ENCODE measurements at places on chromosomes 13 and 19.

- DNase-seq = no peak
Observed at GRCh38 chr19:15871570-15871969, 26.3 kb downstream of the CYP4F2 start.

DNA sequence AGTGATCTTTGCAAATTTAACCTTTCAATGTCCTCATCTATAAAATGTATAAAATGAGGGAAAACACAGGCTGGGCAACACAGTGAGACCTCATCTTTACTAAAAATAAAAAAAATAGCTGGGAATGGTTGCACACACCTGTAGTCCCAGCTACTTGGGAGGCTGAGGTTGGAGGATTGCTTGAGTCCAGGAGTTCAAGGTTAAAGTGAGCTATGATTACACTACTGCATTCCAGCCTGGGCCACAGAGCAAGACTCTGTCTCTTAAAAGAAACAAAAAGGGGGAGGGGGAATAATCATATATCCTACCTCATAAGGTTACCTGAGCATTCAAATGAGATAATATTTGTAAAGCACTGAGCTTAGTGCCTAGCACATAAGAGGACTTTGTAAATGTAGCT lies 5.8 kb downstream of the MTRF1 start:
- DNase-seq = no peak

DNA sequence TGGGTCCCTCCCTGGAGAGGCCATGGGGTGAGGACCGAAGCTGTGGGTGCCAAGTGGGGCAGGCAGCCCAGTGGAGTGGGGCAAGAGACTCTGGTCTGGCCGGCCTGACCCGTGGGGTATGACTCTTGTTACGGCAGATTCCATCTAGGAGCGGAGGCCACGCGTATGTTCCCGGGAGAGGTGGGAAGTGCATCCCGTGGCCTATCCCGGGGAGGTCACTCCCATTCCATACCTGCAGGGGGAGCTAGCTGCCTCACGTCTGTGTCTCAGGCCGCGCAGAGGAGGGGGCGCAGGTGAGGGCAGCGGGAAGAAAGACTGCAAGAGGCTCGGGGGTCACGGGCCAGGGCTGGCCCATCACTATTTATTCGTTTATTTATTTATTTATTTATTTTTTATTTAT lies 4.9 kb downstream of the CSNK1G2 start:
- no peak for DNase-seq

DNA sequence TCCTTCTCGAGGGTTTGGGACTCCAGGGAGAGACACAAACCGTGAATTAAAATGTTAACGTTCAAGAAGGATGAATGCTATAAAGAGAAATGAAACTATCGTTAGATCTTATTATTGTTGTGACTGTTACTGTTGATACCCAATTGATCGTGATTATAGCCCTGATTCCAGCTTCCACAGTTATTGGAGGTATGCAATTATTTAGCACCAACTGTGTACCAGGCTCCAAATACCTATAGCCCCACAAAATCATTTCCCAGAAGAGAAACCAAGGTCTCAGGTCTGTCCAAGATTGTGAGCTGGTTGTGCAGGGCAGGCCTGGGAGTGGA lies 30.1 kb upstream of the NFIC start:
- DNase-seq = no peak

GRCh38 chr13:75103976-75104375 lies 378.0 kb downstream of the TBC1D4 start:
- no peak for DNase-seq

DNA sequence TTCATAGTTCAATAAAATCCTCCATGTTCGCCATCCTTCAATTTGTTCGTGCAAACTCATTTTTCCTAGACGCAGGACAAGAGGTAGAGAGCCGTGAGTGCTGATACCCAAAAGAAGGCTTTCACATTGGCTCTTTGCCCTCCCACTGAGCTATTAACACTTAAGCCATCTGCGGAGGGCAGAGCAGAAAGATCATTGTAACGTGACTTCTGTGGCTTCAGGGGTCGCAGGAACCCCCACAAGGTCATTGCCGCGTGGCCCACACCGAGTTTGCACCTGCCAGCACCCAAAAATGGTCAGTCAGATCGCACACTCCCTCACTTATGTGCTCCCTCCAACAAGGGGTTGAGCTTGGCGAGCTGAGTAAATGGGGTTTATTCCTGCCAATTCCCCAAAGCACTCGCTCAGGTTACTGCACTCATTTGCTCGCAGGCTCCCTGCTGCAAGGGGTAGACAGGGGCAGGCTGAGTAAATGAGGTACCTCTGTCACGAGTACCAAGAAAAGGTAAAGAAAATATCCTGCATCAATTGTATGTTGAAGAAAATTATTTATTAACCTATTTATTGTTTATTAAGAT lies 144.1 kb downstream of the PRR20E start:
- no peak for DNase-seq

GRCh38 chr13:50711996-50712395 lies 131.5 kb downstream of the DLEU7 start:
- DNase-seq = no peak

- peak; percentile 10 for DNase-seq
Observed at GRCh38 chr13:50713523-50714248, 129.8 kb downstream of the DLEU7 start.

DNA sequence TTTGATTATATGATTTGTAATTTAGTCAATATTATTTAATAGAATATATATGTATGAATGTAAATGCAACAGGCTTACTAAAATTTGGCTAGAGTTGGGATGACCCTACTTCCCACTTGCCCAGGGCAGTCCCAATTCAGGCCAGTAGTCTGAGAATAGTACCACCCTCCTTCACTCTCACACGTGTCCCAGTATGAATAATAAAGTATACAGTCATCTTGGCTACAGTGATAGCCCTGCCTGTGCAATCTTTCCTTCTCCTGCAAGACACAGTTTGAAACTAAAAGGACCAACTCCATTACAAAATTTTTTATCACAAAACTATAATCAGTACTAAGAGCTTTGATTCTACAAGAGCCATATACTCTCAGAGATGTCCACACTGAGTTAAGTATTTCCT lies 76.2 kb downstream of the SACS start:
- no peak for DNase-seq

GRCh38 chr19:58227964-58228584 lies 640 bp upstream of the ZNF544 start:
- DNase-seq = peak; percentile 26
